Psoas muscle (tissue), 8 donors: ENCODE measurements at places on chromosomes 7 and 10. TPM values are rescaled to one million over a fixed set of nuclear protein-coding genes. Genes with fewer than 3 reads are reported as not detected.

DNA sequence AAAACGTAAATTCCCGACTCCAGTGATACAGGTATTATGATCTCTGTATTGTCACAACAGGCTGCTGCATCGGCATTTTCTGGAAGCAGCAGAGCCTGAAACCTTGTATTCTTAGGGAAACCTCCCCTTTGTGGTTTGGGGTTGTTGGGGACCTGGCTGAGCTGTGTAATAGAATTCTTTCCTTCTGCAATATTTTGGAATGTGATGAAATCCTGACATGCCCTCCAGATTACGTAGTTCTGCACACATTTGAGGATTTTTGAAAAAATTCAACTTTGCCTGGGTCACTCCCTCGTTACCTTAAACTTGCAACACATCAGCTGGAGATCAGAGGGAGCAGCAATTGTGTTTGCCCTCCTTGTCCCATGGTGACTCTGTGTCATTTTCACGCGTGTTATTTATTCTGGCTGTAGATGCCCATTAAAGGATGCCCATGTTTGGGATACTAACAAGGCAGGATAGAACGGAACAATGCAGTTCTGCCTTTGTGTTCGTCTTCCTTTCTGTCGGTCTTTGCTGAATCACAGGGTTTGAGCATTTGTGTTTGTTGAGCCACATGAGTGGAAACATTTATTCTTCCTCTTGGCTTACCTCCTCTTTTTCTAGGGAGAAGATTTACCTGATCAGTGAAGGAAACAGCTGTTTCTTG lies 181.7 kb downstream of the TCF7L2 start:
- H3K4me1 ChIP-seq = no peaks in the 10 kb centered on the region
- H3K27me3 ChIP-seq = no peaks in the 10 kb centered on the region
- no peak for DNase-seq
- no peaks in the 10 kb centered on the region for H3K36me3 ChIP-seq

DNA sequence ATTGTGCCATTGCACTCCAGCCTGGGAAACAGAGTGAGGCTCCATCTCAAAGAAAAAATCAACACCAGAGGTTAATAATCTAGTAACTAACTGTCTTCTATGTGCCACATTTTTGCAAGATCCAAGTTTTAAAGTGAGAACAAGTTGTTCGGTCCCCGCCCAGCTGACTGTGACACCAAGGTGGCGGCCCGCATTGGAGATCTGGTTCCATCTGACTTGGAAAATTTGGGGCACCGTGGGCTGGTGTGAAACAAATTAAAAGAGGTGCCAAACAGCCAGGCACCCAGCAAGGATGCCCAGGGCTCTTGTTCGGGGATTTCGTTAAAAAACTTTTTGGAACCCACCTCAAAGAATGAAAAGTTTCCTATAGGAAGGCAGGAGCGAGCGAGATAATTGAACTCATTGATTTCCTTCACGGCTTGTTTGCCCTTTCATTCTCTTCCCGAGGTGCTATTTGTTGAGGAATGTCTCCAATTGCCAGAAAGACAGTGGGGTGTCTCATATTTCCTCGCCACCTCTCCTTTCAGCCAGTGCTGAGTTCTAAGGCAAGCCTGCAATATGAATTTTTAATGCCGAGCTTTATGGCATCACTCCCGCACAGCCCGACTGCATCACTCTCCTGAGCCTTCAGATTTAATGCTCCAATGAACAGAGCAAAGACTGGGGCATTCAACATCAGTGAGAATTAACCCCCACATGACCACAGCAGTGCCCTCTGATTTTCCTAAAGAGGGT lies 156.9 kb upstream of the SH2B2 start:
- H3K27me3 ChIP-seq = no peaks in the 10 kb centered on the region
- H3K36me3 ChIP-seq = no peaks in the 10 kb centered on the region
- no peak overlapping the region for H3K27ac ChIP-seq

GRCh38 chr10:5904227-5904626 lies 14.2 kb downstream of the FBH1 start:
- peaks cover 24% of the 10 kb centered on the region for H3K36me3 ChIP-seq
- no peak for DNase-seq
- H3K4me1 ChIP-seq = peaks cover 7% of the 10 kb centered on the region
- H3K27ac ChIP-seq = no peak overlapping the region
- no peak overlapping the region for H3K4me3 ChIP-seq

- no peak overlapping the region for H3K4me3 ChIP-seq
- no peaks in the 10 kb centered on the region for H3K4me1 ChIP-seq
Observed at GRCh38 chr10:123073187-123073586, 62.6 kb upstream of the HMX3 start.

The BICC1 gene
- total RNA-seq = 8.2 TPM

The RAB19 gene
- not detected for total RNA-seq

The SPAM1 gene
- total RNA-seq = not detected

The SMARCD3 gene
- total RNA-seq = 92.5 TPM

The GIMAP7 gene
- 10.7 TPM for total RNA-seq

The SCIN gene
- 0.11 TPM for total RNA-seq
